AG04450 (cell line): ENCODE measurements at places on chromosomes 3 and 15.

DNA sequence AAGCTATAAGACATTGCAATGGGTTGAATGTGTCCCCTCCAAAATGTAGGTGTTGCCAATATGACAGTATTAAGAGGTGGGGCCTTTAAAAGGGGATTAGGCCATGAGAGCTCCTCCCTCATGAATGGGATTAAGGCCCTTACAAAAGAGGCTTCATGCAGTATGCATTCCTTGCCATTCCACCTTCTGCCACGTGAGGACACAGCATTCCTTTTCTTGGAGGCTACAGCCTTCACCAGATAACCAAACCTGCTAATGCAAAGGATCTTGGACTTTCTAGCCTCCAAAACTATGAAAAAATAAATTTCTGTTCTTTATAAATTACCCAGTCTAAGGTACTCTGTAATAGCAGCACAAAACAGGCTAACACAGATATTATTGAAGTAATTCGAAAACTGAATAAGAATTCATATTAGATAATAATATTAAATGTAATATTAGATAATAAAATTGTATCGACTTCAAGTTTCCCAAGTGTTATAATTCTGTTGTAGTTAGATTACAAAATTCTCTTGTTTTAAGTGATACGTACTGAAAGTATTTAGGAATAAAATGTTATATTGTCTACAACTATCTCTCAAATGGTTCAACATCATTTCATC, 29.4 kb upstream of the ATP8B4 start:
- peak; percentile 37 for DNase-seq

GRCh38 chr3:14248849-14249523, 70.4 kb downstream of the LSM3 start:
- DNase-seq, result no peak

DNA sequence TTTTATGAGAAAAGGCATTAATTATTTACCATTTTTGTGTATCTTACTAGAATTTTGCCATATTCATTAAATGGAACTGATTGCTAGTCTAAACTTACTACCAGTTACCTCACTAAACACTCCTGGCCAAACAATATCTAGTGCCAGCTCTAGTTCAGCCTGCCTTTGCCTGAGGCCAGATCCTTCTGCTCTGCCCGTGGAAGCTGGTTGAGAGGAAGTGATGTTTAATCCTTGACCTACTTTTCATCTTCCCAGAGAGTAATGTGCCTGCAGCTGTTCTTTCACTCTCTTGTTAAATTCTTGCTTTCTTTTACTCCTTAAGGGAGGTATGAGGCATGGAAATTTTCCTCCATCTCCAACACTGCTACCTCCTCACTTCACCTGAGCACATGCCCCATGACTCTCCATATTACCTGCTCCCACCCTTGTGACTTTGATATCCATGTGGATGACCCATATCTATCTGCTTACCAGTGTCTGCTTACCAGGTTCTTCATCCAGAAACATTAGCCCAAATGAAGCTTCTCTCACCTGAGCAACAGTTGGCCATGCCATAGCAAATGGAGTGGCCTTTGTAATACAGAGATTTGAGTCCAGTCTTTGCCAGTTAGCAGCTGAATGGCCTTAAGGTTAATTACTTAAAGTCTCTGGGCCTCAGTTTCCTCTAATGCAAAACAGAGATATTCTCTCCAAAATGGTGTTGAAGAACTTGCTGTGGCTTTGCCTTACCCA, 53.4 kb downstream of the UBE2E1 start:
- DNase-seq, result no peak

DNA sequence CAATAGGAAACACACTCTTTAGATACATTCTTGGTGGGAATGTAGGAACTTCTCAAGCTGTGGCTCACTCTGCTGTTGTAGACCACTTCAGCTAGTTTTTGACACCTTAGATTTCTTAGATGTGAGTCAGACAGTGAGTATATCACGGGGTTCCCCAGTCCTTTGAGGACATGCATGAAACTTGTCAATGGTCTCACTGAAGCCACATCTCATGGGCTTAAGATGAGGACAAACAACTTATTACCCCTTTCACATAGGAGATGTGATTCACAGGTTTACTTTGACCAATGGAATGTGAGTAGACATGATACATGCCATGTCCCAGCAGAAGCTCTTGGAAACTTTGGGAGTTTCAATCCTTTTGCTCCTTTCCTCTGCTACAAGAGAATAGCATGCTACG, 325.5 kb downstream of the CHST2 start:
- no peak for DNase-seq

- peak; percentile 30 for DNase-seq
These were observed 148.6 kb upstream of the MME start for GRCh38 chr3:154931484-154931883.

DNA sequence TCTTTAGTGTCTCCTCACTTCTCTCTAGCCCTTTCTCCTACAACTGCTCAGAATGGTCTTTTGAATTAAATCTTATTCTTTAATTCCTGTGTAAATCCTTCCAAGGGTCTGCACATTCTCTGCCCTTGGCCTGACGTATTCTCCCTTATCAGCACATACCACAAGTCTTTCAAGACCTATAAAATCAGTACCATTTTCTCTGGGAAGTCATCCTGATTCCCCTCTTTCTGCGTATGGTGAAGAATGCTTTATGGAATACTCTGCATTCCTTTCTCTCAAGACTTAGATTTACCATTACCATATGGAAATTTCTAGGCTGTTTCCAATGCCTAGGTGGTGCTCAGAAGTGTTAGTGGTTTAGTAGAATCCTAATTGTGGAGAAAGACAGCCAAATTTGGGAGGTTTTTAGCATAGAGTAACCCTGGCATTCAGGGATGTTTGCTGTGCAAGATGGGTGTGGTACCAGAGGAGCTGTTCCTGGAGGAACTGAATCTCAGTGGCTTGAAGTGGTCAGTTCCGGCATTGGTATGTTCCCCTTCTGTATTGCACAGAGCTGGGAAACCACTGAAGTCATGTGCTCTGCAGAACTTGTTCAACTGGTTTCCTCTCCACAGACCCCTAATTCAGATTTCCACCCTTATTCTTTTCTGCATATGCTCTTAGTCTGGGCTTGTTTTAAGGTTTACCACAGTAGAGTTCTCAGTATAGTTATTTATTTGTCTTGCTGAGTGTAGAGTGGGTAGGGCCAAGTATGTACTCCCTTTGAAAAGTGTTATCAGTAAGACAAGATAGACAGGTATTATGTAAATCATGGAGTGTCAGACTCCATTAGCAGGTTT, 24.5 kb downstream of the IQGAP1 start:
- no peak for DNase-seq

DNA sequence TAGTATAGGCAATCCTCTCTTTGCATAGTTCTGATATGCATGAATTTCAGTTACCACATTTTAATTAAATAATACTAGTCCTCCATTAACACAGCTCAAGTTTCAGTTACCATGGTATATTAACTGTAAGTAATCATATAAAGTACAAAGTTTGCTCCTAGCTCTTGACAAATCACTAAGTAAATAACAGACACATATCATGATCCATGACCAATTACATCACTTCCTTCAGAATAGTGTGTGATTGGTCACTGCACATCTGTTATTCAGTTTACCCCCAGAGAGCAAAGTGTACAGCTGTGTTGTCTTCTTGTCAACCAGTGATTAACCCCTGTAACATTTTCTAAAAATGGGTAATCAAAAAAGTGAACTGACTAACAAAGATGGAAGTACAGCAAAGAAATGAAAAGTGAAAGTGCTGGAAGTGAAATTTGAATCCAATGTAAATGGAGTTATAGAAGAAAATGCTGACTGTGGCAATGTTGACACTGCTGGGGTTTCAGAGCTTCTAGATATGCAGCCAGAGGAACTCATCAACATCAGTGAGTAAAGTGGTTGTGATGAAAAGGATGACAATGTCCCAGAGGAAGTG, 30.2 kb upstream of the LEKR1 start:
- DNase-seq, result no peak
